ENCODE measurements at places on chromosomes 13 and 19.
A peak's percentile ranks its signal among the peaks of the same experiment; 100 is the strongest.

GRCh38 chr13:33953203-33953602, 135.3 kb downstream of the RFC3 start:
- no peak for DNase-seq

- no peak for DNase-seq
These were observed 13.5 kb downstream of the SMG9 start for GRCh38 chr19:43741075-43741825.

GRCh38 chr13:31116224-31116623, 45.5 kb downstream of the HSPH1 start:
- no peak for DNase-seq

- no peak for DNase-seq
These were observed 127.9 kb downstream of the DIAPH3 start for GRCh38 chr13:60035874-60036273.

- DNase-seq, result no peak
These were observed 30.3 kb upstream of the MCF2L start for GRCh38 chr13:112938680-112939079.

GRCh38 chr19:33520844-33521479, 629 bp downstream of the PEPD start:
- no peak for DNase-seq

DNA sequence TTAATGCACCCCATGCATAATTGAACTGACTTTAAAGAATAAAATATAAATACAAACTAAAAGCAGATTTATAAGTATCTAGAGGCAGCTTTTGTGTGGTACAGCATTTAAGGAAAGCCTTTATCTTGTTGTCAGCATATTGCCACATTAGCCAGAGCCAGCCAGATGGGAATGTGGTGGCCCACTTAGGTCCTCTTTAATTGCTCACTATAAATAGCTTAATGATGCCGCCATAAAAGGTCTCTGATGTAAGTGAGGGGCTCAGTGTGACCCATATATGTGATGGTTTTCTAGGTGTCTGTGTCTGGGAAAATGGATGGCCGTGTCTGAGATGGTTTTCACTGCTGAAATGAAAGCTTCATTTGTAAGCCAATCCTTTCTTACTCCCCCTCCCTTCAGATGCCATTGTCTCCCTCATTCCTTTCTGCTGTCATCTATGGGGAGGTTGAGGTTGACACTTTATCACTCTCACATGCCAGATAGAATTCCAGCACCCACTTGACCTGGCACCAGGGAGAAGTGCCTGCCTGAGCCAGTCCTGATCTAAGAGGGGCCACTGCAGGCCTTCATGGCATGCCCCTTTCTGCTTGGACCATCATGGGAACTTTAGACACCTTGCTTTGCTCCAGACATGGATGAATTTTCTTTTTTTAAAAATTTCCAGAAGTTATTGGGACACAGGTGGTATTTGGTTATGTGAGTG, 135.3 kb downstream of the MTUS2 start:
- no peak for DNase-seq

DNA sequence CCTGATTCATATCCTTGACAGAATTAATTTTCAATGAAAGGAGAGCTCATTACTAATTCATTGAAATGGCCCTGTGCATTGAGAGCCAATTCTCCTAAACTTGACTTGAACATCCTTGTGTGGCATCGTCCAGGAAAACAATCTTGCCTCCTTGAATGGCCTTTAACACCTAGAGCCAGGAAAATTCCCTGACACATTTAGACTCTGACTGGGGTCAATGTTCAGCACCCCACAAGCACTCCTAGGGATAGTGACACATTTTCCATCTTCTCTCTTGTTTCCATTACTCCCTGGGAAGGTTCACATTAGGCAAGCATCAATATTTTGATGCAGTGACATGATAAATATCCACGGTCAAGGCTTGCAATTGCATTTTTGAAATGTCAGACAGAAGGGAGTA, 218.9 kb downstream of the LACC1 start:
- DNase-seq, result no peak

DNA sequence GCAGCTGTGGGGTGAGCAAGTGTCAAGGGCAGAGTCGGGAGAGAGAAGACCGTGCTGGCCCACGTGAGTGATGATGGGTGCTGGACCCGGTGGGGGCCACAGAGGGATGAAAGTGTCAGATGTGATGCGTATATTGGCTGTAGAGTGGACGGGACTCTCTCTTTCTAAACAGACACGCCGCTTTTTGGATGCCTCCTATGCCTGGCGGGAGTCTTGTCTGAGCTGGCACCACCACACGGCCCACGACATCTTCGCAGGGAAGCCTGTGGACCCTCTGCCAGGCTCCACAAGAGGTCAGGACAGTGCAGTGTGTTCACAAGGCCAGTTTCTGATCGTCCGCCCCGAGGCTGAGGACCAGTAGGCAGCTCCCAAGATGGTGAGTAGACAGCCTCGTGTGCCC, 12.9 kb upstream of the MRI1 start:
- no peak for DNase-seq

DNA sequence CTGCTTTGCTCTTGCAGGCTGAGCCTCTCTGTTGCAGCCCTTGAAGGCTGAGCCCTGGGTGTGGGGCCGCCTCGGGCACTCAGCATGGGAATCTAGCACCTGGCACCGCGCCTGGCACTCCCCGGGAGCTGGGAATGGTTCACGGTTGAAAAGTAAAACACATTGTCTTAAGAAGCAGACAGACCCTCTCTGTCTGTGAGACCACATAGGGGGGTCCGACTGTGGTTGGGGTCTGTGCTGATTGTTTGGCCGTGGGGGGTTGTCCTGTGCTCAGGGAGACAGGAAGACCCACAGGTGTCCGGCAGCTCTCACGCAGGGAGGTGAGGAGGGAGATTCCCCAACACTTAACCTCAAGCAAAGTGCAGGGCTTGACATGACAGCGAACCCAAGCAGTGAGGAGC, 64.8 kb downstream of the SOX1 start:
- DNase-seq, result no peak

- DNase-seq, result no peak
These were observed 319.9 kb downstream of the ATP8A2 start for GRCh38 chr13:25691654-25692053.

DNA sequence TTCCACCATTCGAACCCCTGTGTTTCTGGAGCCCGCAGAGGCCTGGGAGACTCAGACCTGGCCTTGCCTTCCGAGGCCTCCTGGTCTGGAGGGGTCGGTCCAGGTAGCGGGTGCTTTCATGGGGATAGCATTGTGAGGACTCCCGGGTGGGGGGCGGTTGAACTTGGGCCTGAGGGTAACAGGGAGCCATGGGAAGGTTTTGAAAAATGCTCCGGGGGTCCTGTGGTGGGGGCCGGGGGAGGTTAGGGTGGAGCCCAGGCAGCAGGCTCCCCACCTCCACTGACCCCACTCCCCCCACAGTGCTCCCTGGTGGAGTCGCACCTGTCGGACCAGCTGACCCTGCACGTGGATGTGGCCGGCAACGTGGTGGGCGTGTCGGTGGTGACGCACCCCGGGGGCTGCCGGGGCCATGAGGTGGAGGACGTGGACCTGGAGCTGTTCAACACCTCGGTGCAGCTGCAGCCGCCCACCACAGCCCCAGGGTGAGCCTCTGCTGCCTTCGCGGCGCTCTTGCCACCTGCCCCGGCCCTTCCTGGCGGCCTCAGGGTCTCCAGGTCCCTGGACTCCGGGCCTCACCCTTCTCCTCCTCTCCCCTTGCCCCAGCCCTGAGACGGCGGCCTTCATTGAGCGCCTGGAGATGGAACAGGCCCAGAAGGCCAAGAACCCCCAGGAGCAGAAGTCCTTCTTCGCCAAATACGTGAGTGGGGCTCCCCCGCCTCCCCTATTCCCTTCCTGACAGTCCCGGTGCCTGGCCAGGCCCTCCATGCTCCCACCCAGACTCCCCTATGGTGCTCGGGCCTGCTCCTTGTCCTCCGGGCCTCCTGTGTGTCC, 3.8 kb upstream of the GARIN5A start:
- DNase-seq, result no peak

DNA sequence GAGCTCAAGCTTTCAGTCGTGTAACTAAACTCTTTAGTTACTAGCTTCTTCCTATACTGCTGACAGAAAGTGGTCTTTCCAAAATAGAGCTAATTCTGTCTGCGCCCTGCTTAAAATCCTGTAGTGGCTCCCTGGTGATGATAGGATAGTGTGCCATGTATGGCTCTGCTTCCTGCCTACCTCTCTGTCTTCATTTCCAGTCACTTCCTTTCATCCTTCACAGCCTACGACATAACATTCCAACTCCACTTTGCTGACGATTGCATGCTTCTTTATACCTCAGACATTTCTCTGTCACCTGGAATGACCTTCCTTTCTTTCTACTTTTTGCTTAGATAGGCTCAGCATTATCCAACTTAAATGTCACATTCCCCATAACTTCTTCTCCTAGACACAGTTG, 190.8 kb downstream of the MAB21L1 start:
- no peak for DNase-seq

- DNase-seq, result no peak
These were observed 10.9 kb upstream of the TLE5 start for GRCh38 chr19:3073159-3073563.

GRCh38 chr13:39370554-39370953, 232.4 kb downstream of the LHFPL6 start:
- DNase-seq, result no peak

DNA sequence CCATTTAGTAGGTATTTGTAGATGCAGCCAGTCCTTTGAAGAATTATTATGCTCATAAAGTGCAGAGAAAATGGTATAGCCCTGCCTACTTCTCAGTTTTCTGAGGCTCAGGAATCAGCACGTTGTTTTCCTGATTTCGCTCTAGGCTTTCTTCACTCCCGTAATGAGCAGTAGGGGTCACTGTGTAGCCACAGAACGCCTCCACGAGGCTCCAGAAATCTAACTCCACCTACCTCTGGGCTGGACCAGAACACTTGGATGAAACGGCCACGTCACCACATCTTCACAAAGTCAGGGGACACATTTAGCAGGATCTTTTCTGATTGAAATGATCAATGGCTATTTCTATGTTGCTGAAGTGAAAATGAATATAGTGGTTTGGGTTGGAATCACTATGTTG, 49.8 kb upstream of the GTF3A start:
- peak; percentile 47 for DNase-seq

- no peak for DNase-seq
These were observed 189.9 kb downstream of the SPRY2 start for GRCh38 chr13:80151016-80151415.

- no peak for DNase-seq
These were observed 4.7 kb upstream of the IRS2 start for GRCh38 chr13:109790942-109791605.

- DNase-seq, result no peak
These were observed 4.9 kb upstream of the SMIM17 start for GRCh38 chr19:56637976-56638555.

DNA sequence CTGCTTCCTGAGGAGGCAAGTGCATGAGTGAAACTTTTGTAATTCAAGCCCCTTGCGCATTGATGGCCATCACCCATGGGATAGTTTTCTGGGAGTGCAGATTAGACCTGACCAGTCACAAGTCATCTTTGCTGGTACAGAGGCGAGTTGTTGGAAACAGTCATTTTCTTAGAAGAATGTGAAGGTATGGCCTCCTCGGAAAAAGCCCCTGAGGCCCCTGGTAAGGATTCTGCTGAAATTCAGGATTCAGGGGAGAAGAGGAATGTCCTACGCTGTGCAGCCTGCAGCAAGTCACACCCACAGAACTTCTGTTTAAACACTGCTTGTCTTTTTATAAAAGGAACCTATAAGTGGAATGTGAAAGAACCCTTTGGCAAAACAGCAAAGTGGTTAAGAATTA, 11.0 kb upstream of the SPART start:
- DNase-seq, result no peak

GRCh38 chr13:19159181-19159580, 22.4 kb downstream of the TUBA3C start:
- no peak for DNase-seq

DNA sequence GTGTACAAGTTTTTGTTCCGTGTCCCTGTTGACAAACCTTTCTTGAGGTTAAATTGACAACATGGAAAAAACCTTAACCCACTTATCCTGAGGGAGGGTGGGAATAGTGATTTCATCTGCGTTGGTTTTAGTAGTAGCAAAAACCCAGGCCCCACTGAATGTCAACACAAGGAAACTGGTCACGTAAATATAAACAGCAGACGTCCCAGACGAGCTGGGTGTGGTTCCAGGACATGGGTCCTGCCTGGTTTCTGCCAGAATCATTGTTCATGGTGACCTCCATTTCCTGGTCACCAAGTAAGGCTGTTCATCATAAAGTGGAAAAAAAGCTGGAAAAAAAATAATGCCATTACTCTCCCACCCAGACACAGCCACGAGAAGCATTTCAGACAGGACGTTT, 16.9 kb upstream of the F2RL3 start:
- DNase-seq, result no peak

Measured in stimulated activated CD4-positive, alpha-beta T cell treated with anti-CD3 and anti-CD28 coated beads, TNF-alpha, amount 100 ng/mL, for 24 hours (primary cell).